ENCODE measurements at places on chromosomes 6 and 20.

- no peak for DNase-seq
These were observed 88.2 kb downstream of the PLG start for GRCh38 chr6:160790028-160790792.

DNA sequence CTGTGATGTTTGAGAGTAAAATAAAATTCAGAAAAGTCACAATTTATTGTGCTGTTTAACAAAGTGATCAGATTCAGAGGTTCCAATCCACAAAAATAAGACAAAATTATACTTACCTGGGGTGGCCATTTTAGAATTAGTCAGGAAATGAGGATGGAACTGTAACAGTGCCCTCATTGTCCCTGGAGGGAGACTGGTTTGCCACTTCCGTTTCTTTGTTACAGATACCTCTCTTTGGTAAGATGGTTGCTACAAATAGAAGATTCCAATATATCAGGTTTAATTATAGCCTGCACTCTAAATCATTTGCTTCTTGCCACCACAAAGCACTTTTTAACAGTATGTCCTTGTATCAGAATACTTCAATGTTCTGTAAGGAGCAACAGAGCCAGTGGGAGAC, 95.6 kb downstream of the CTNNBL1 start:
- no peak for DNase-seq

GRCh38 chr20:38454556-38455473, 17.8 kb upstream of the RALGAPB start:
- no peak for DNase-seq

DNA sequence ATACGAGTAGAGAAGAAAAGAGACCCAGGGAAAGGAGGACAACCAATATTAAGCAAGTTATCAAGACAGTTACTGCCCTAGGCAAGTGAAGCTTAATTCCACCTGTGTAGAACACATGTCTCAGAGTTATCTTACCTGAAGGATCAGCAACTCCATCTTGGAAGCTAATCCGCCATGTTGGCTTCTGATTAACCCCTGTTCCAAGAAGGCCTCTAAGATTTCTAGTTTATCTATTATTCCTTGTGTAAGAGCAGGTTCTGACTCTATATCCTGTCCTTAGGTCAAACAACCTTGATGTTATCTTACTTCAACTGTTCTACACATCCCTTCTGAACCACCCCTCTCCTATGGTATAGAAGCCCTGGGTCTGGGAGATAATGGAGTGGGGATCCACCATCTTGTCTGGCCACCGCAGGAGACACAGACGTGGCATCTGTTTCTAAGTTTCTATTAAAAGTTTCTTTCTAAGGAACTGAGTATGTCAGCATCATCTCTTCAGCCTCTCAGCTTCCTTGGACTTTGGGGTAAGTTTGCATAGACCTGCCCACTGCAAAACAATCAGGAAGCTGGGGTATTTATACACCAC, 27.7 kb upstream of the PTPN1 start:
- DNase-seq: no peak

GRCh38 chr6:142879527-142879926, 65.4 kb downstream of the HIVEP2 start:
- no peak for DNase-seq

GRCh38 chr20:46122071-46122470, 4.0 kb downstream of the CD40 start:
- no peak for DNase-seq
